ENCODE measurements at places on chromosomes 1 and 21.
A peak's percentile ranks its signal among the peaks of the same experiment; 100 is the strongest.

GRCh38 chr1:56200442-56200841 lies 378.9 kb downstream of the PLPP3 start:
- no peak for DNase-seq

- no peak for DNase-seq
Measured at GRCh38 chr1:107687849-107688753, 276.9 kb downstream of the VAV3 start.

GRCh38 chr1:153539395-153540093 lies 1.2 kb downstream of the S100A5 start:
- DNase-seq = peak; percentile 27

DNA sequence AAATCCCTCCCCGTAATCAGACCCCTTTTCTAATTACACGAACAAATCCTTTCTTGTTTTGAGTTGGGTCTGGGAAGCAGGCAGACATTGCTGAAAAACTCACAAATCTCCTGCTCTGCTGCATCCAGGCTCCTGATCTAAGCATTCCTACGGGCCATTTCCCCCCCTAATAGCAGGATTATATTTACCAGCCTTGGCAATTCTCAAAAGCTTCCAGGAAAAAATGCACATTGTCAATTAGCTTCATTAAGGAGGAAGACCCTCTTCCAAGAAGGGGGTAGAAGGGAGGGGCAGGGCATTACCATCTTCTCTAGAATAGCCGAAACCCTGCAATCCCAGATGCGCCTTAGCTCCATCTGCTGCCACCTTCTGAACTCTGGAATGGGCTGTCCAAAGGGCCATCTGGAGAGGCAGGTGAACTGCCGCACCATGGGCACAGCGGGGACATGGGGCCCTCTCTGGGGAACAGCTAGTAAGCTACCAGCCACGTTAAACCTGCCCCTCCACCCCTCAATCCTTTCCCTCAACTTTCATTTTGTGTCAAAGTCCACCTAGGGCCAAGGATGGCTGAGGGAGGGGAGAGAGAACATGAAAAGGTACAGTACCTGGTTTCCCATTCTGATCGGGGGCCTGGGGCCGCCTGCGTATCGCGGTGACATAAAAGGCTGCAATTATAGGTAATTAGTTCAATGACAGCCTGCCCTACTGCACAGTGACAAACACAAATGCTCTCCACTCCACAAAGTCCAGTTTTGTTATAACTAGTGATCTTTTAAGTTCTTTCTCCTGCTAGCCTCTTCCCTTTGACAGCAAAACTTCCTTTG lies 56.8 kb downstream of the MRPL37 start:
- DNase-seq = no peak

- DNase-seq = no peak
Measured at GRCh38 chr21:10272216-10272615, 249.2 kb upstream of the TPTE start.
